ENCODE measurements at places on chromosomes 2 and 18. TPM values are rescaled to one million over a fixed set of nuclear protein-coding genes. Genes with fewer than 3 reads are reported as not detected.

- DNase-seq = no peak
Measured at GRCh38 chr2:129331638-129332037, 647.8 kb upstream of the RAB6C start.

GRCh38 chr18:62420151-62420512 is 95.0 kb downstream of the TNFRSF11A start:
- DNase-seq = no peak

CD8A gene
- 0.38 TPM for total RNA-seq

UGT1A7 gene
- not detected for total RNA-seq

- DNase-seq = no peak
Measured at GRCh38 chr2:602571-603359, 74.4 kb downstream of the TMEM18 start.

- DNase-seq = no peak
Measured at GRCh38 chr2:109727929-109728447, 66.1 kb upstream of the RGPD5 start.

IL1F10 gene
- total RNA-seq = not detected

BCL11A gene
- total RNA-seq = 139 TPM

DNA sequence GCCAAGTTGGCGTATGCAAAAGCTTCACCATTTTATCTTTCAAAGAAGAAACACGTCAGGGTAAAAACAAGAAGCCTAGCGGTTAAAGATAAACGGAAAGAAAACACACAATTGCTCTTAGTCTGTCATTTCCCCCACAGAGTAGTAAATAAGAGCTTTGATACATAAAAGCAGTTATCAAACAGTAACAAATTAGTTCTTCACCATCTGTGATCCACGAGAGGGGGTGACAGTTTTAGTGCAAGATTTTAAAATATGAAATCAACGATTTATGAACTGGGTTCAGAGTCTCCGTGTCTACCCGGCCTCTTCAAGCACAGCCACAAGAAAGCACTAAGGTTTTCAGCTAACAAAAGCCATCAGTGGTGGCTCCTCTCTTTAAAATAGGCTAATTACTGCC is 703.9 kb upstream of the ID2 start:
- DNase-seq = no peak

DNA sequence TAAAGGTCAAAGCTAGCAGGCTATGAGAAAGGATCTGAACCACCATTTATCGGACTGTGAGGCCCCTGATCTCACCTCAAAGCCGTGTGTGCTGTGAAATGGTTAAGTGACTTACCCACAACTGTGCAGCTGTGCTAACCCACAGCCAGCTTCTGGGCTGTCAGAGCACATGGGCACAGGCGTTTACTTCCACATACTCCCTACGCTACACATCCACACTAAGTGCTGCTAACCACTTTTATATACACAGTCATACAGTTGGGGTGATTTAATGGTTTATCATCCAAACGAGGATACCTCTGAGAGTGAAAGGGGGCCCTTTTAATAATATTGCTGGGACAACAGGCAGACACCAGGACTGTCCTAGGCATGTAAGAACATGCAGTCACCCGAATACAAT is 37.3 kb downstream of the CYRIA start:
- no peak for DNase-seq

DNA sequence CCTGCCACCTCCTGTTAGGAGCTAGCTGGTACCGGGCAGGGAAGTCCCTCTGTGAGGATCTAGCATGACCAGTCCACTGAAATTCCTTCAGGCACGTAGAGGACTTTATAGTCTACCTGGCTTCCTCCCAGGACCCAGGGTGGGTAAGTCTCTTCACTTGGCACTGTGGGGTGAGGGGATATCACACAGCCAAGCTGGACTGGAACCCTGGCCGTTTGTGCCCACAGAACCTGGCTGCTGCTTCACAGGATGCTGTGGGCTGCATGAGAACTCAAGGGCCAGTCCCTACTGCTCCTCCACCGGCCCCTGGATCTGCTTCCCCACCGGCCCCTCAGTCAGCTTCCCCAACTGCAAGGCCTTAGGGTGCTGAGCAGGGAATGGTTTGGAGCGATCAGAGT is 35.8 kb downstream of the HS1BP3 start:
- no peak for DNase-seq

DNA sequence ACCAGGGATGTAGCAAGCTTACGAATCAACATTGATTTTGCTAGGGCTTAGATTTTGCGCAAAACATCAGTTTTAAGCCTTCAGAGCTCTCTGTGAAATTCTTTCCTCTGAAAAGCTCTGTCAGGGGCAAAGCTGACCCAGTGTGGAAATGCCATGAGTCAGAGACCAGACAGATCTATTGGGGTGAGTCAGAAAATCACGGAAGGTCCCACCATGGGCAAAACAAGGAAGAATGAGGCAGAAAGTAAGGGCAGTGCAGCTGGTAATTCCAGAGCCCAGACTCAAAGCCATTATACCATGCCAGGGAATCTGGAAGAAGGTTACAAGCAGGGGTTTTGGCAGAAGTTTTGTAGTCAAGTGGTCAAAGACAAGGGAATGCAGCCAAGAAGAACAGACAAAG is 256.6 kb upstream of the CTAGE1 start:
- DNase-seq = no peak

C18orf54 gene
- 6.5 TPM for total RNA-seq

DNA sequence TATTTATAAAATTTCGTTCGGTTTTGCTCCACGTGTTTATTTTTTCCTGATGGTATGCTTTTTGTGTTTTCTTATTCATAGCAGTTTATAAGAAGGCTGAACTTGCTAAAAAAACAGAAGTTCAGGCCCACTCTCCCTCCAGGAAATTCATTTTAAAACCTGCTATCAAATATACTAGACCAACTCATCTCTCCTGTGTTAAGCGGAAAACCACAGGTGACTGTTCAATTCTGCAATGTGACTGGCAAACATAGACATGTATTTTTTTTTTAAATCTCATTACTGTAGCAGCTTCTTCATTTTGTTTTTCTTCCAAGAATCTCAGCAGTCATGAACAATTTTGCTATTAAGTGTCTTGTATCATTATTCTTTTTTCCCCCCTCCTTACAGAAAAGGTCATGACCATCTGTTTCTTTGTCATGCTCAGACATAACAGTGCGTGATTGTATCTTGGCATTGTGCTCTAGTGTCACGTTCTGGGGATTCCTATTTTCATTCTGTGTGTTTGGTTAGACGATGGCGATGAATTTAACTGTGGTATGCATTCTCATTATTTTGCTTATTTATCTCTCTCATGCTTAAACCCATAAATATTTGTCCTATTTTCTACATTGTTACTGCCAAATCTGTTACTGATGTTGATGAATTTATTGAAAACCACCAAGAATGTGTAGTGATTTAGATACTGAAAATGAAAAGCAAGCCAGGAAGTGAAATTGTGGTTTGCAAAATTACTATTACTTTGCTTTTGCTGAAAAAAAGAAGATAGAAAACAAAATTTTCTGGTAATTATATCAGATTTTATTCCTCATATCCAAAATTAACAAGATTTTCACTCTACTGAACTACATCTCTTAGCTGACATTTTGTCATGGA is 74.6 kb upstream of the UNC80 start:
- no peak for DNase-seq

GRCh38 chr2:109532728-109533076 is 81.1 kb downstream of the SEPTIN10 start:
- no peak for DNase-seq

GRCh38 chr2:73979686-73980085 is 5.0 kb upstream of the TET3 start:
- DNase-seq = no peak

GRCh38 chr2:71240794-71241193 is 13.9 kb upstream of the PAIP2B start:
- no peak for DNase-seq

MARCO gene
- total RNA-seq = 0.22 TPM

GRCh38 chr2:30756051-30756719 is 51.1 kb downstream of the CAPN13 start:
- DNase-seq = no peak

SCG2 gene
- 2.3 TPM for total RNA-seq

GRCh38 chr18:10682368-10682714 is 156.5 kb downstream of the NAPG start:
- DNase-seq = no peak

GRCh38 chr18:6200204-6200774 is 214.4 kb downstream of the L3MBTL4 start:
- no peak for DNase-seq

COL6A3 gene
- total RNA-seq = 544 TPM

ARL5A gene
- total RNA-seq = 58.7 TPM

BOLL gene
- not detected for total RNA-seq

DNA sequence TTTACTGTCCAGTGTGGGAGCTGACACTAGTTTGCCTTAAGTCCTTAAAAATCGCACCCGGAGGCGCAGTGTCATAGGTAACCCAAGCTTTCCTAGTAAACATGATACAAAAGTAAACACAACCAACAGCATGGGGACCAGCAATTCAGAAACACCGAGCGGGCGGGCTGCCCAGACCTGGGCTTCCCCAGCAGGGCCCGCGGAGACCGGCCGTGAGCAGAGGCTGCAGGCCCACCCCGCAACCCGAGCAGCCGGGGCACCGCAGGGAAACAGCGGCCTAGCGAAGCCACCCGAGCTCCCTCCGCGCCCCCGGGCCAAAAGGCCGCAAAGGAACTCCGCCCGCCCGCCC is 296 bp downstream of the TTC21B start:
- no peak for DNase-seq

ENOSF1 gene
- total RNA-seq = 71.6 TPM

GRCh38 chr18:3932276-3932675 is 482.3 kb downstream of the TGIF1 start:
- DNase-seq = no peak

DNA sequence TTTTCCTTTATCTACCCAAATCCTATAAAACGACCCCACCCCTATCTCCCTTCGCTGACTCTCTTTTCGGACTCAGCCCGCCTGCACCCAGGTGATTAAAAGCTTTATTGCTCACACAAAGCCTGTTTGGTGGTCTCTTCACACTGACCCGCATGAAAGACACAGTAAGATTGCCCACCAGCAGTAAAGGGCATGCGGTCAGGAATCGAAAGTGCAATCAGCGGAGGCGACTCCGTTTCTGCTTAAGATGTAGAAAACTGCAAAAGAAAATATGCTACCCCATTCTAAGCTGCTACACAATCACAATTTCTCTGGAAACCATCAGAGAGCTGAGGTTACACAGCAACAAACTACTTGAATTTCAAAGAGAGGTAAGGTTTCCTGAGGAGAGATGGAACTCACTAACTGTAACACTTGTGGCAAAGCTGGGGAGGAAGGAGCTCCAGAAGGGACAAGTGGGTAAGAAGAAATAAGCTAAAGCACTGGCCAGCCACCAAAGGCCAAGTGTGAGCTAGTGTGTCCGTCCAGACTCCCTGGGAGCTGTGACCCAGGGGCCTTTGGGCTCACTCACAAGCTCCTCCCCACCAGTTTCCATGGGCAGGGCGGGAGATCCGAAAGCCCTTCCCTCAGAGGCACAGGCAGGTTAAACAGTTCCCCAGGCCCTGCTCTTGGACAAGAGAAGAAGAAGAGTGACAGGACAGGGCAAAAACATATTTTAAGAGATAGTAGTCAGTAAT is 72.8 kb upstream of the TGFA start:
- no peak for DNase-seq

DNA sequence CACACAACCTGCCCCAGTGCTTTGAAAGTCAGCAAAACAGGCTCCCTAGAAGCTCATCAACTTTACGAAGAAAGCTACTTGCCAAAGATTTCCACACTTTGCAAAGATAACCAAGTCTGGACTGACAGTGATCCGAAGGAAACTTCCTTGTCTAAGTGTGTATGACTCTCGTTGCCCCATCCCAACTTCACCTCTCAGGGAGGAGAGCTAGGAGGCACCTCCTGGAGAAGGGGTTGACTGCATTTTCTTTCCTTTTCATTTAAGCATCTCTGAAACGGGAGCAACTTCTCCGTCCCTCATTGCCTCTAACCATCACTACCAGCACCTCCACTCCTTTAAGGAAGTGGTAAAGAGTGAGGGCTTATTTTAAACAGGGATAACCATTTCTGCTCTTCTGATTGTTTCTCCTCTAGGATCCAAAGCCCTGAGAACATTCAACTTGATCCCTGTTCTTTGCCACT is 7.0 kb downstream of the ZEB2 start:
- DNase-seq = no peak
